Activated naive CD8-positive, alpha-beta T cell treated with anti-CD3 and anti-CD28 coated beads, Interleukin-2, amount 10 ng/mL, durations not matched to agents 7 days and 5 days (primary cell): ENCODE measurements at places on chromosomes 6 and 20. TPM values are rescaled to one million over a fixed set of nuclear protein-coding genes. Genes with fewer than 3 reads are reported as not detected.

DNA sequence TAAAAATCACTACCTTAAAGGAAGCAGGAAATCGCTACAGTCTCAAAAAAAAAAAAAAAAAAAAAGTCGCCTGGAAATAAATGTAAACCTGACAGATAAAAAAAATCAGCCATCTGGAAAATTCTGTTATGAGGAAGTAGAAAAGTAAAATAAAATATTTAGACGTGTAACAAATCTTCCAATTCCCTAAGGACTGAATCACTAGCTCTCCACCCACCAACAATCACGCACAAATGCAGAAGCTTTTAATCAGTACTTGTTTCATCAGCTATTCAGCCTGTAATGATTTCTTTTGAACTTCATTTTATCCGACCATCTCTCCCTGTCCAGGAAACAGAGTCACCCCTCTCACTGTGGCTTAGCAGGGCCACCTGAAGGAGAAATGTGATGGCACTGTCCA is 59.0 kb downstream of the SLC23A2 start:
- no peak overlapping the region for H3K27ac ChIP-seq
- peaks cover 10% of the 10 kb centered on the region for H3K4me1 ChIP-seq
- peaks cover 4% of the 10 kb centered on the region for H3K36me3 ChIP-seq
- no peaks in the 10 kb centered on the region for H3K27me3 ChIP-seq
- DNase-seq, result no peak
- no peak overlapping the region for H3K4me3 ChIP-seq

The SLC2A10 gene
- not detected for total RNA-seq

- no peak overlapping the region for H3K4me3 ChIP-seq
- H3K36me3 ChIP-seq, result peaks cover 2% of the 10 kb centered on the region
- H3K27ac ChIP-seq, result no peak overlapping the region
- peaks cover 3% of the 10 kb centered on the region for H3K4me1 ChIP-seq
- H3K27me3 ChIP-seq, result peaks cover 17% of the 10 kb centered on the region
- DNase-seq, result no peak
Measured at GRCh38 chr20:889106-889505, 27.0 kb downstream of the ANGPT4 start.

DNA sequence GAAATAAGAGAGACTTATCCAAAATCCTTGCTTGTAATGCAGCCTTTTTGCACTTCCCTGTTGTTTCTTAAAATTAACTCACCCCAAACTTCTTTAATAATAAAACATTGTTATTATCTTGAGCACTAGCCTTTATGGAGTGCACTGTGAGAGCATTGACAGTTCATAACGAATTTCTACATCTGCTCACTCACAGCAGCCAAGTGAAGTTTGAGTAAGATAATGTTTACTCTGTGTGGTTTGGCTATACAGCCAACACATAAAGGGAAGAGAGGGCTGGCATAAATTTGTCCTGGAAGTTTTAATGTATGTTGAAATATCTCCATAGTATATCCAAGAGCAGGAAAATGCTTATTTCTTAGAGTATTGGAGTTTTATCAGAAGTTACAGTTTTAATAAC is 227.9 kb downstream of the FRK start:
- H3K27ac ChIP-seq, result no peak overlapping the region
- H3K4me1 ChIP-seq, result no peaks in the 10 kb centered on the region
- DNase-seq, result no peak
- no peaks in the 10 kb centered on the region for H3K36me3 ChIP-seq

DNA sequence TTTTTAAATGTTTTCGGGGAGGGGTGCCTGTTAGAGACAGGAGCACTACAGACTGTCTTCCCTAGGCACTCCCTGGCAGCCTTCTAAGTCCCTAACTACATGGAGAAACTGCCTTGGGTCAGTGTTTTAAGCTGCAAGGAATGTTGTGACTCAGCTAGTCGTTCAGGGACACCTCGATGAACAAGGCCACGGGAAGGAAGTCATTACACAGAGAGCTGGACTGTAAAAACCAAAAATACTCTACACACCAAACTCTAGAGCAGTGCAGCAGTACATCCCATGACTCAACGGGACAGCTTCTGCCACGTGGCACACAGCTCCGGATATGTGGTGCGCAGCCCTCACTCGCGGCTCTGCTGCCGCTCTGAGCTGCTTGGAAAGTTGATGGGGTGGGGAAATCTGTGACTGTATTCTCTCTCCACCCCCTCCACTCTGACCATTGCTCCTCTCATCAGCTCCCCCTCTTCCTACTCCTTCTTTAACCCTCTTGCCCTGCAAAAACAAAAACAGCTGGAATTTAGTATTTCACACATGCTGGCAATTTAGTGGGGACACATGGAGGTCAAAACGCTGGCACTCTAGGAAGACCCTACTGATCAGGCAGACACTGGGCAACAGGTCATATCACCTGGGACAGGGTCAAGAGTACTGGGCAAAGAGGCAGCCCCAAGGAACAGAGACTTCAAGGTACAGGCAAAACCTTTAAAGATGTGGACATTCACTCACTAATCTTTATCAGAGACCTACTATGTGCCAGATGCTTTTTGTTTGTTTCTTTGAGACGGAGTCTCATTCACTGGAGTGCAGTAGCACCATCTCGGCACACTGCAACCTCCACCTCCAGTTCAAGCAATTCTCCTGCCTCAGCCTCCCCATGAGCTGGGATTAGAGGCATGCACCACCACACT is 10.9 kb upstream of the LPIN3 start:
- peaks cover 18% of the 10 kb centered on the region for H3K4me1 ChIP-seq
- peak overlapping the region; percentile 62 for H3K4me3 ChIP-seq
- peak overlapping the region; percentile 86 for H3K27ac ChIP-seq
- DNase-seq, result peak; percentile 62
- peaks cover 3% of the 10 kb centered on the region for H3K27me3 ChIP-seq

- H3K4me3 ChIP-seq, result no peak overlapping the region
- H3K27ac ChIP-seq, result no peak overlapping the region
Measured at GRCh38 chr20:47667531-47668312, 117.6 kb downstream of the SULF2 start.

DNA sequence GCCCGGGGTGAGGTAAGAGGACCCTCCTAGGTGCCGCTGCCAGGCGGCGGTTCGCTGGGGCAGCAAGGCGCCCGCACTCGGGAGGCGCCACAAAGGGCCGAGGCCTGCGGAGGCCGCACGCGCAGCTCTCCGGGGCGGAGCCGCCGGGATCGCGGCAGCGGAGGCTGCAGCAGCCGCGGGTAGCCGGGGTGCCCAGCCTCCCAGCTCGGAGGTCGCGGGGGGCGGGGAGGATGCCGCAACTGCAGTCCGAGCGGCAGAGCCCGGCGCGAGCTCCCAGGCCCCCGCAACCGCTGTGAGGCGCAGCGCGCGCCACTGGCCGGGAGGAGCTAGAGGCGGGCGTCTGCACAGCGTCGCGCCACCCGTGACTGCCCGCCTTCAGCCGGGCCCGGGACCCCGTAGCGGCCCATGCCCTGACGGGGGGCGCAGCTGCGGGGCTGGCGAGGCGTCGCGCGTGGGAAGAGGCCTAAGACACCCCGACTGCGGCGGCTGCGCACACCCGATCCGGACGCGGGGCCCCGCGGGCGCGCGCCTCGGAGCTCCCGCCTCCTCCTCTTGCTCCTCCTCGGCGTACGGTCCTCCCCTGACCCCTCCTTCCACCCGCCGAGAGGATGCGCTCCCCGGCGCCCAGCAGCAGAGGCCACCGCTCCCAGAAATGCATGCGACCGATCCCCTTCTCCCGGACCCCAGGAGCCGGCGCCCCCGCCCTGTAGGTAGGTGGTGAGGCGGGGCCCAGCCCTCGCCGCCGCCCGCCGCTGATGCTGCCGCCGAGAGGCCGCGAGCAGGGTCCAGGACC is at the start of gene NCOA7:
NCOA7 (plus strand) TSS at position 603 of the 793 bp plus-strand sequence. CDS start 24,395 bp downstream, outside the sequence.
- peak within 1 kb of the TSS; percentile 96 for H3K4me3 ChIP-seq
- peak; percentile 85 for DNase-seq
- no peaks in the 10 kb centered on the region for H3K27me3 ChIP-seq
- H3K27ac ChIP-seq, result peak within 1 kb of the TSS; percentile 99

DNA sequence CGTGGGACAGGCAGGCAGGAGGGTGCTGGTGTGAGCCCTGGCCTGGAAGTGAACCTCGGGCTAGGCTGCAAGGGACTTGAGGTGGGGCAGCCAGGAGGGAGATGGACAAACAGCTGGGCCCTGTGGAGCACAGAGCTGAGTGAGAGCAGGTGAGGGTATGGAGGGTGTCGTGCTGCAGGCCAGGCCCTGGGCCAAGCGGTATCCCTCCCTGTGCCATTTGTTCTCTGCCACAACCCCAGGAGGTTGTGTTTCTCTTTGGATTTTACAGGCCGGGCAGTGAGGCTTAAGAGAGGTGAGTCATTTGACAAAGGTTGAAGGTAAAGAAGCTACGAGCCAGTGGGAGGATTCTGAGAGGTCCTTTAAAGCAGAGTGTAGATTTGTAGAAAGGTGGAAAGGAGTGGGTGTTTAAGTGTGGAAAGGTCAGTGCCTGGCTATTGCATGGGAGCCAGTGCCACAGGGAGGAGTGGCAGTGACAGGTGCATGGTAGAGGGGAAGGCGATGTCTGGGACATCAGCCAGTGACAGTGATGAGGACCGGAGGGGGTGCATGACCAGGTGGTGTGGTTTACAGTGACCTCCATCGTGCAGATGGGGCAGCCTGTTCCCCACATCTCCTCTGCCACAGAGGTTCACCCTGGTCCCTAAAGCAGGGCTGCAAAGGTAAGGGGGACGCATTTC is 39.8 kb downstream of the GMPR start:
- no peak for DNase-seq
- H3K4me3 ChIP-seq, result no peak overlapping the region
- H3K36me3 ChIP-seq, result peaks cover 27% of the 10 kb centered on the region
- H3K27me3 ChIP-seq, result no peaks in the 10 kb centered on the region
- H3K4me1 ChIP-seq, result peaks cover 6% of the 10 kb centered on the region

The TFAP2D gene
- not detected for total RNA-seq

- H3K27me3 ChIP-seq, result no peaks in the 10 kb centered on the region
- H3K27ac ChIP-seq, result no peak overlapping the region
- no peak overlapping the region for H3K4me3 ChIP-seq
- H3K36me3 ChIP-seq, result no peaks in the 10 kb centered on the region
- H3K4me1 ChIP-seq, result no peaks in the 10 kb centered on the region
Measured at GRCh38 chr20:10978019-10978702, 304.4 kb upstream of the JAG1 start.

GRCh38 chr6:47817749-47818148 is 35.9 kb downstream of the OPN5 start:
- no peaks in the 10 kb centered on the region for H3K36me3 ChIP-seq
- H3K4me1 ChIP-seq, result no peaks in the 10 kb centered on the region
- no peak overlapping the region for H3K4me3 ChIP-seq
- H3K27ac ChIP-seq, result no peak overlapping the region
- H3K27me3 ChIP-seq, result peaks cover 22% of the 10 kb centered on the region
- no peak for DNase-seq

- H3K36me3 ChIP-seq, result no peaks in the 10 kb centered on the region
- H3K27me3 ChIP-seq, result no peaks in the 10 kb centered on the region
- H3K4me3 ChIP-seq, result no peak overlapping the region
Measured at GRCh38 chr6:11467364-11467763, 70.2 kb upstream of the TMEM170B start.

DNA sequence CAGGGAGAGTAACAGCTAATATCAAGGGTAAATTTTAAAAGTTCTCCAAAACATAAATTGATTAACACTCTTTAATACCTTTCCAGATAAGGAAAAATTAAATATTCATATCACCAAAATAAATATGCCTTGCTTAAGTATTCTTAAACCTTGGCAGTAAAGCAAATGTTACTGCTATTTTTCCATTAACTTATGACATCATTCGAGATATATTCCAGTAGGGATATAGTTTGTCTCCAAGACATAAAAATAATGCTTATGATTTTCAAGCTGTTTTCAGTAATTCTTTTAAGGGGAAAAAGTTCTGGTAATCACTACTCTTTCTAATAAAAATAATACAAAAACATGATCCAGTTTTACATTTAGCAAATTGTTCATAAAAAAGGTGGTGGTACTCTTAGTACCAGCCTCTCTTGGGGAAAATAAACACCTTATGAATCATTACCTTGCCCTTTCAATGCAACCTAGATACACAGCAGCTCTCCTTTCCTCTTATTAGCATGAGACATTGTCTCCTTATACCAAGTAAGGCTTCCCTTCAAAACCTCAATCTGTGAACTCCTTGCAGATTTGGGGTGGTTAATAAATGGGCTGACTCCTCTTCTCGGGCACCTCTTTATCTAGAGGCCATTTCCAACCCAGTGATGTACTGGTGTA is 31.5 kb upstream of the LTV1 start:
- H3K27ac ChIP-seq, result no peak overlapping the region
- no peak overlapping the region for H3K4me3 ChIP-seq
- H3K36me3 ChIP-seq, result peaks cover 15% of the 10 kb centered on the region
- no peaks in the 10 kb centered on the region for H3K27me3 ChIP-seq
